ENCODE measurements at places on chromosomes 5 and 9.

GRCh38 chr9:91208837-91209236, 152.9 kb downstream of the AUH start:
- no peak for DNase-seq

DNA sequence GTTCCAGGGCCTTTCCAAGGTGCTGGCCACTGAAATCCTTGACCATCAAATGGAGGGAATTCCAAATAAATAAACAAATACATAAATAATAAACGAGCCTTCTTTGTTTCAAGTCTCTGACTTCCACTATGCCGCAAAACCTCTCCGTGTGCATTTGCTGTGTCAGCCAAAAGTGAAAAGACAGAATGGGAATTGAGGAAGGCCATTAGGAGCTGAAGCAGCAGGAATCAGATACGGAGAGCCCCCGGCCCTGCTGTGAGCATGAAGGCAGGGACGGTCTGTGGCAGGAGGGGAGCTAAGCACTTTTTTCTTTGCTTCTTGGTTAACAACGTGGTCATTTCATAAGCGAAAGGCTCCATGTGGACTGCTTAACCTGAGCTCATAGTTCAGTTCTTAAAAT, 26.1 kb downstream of the PLPPR1 start:
- no peak for DNase-seq

GRCh38 chr9:78898234-78898633, 601.3 kb downstream of the PSAT1 start:
- DNase-seq, result no peak

DNA sequence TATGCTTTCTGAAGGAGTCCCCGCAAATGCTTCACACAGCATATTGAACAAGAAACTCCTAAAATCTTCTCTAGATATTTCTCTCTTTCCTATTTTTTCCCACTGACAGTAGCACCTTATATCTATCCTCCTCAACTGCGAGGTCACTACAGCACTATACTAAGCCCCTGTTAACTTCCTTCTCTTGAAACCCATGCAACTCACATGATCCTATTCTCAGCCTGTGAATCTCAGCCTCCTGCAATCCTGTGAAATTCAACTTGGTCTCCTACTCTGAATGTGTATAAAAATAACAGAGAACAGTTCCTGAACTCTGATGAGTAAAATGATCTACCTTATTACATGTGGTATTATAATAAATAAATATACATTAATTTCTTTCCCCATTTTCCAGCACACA, 6.1 kb upstream of the PLGRKT start:
- DNase-seq, result no peak

- no peak for DNase-seq
These were observed 11.1 kb upstream of the ORM1 start for GRCh38 chr9:114311571-114312512.

GRCh38 chr9:5577225-5577624, 51.7 kb upstream of the RIC1 start:
- no peak for DNase-seq

DNA sequence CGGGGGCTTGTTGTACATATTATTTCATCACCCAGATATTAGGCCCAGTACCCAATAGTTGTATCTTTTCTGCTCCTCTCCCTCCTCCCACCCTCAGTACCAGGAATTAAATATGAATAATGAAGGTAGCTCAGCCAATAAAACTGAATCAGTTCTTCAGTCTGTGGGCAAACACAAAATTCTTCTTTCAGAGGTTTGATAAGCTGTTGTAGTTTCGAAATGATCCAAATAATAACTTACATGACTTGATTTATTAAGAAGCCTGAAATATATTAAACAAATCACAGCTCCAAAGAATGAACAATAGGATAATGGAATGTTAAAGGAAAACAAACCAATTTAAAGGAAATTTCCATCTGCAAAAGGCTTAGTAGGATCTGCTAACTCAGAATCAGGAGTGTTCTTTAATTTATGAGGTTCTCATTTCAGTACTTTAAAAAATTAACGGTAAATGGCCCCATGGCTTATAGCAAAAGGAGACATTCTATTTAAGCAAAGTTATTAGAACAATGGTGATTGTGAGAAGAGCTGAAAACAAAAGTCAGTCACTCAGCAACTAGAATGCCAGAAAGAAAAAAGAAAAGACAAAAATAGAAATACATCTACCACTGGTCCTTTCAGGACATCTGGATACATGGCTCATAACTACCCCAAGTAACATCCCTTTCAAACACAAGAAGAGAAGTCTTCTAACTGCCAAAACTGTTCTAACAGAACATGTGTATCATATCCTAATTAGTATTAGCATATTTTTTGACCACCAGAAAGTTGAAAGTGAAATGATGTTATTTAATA, 62.4 kb downstream of the NR3C1 start:
- DNase-seq, result no peak

DNA sequence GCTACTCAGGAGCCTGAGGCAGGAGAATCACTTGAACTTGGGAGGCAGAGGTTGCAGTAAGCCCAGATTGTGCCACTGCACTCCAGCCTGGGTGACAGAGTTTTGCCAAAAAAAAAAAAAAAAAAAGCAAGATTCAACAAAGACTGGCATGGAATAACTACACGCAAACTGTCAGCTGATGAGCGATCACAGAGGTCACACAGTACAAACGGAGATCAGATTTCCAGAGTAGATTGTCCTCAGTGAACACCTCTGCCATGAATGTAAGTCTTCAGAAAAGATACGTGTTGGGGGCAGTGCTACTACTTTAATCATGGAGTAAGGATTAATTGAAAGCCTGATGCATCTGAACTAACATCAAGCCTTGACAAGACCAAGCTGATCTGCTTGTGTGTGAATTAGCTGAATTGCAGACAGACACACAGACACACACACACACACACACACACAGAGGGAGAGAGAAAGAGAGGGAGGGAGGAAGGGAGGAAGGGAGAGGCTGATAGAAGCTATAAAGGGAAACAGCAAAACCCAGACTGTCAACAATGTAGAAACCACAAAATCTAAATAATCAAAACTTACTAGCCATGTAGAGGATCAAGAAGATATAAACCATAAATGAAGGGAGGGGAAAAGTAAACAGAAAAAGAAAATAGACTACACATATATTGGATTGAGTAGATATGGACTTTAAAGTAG, 222.9 kb upstream of the ZNF462 start:
- no peak for DNase-seq

DNA sequence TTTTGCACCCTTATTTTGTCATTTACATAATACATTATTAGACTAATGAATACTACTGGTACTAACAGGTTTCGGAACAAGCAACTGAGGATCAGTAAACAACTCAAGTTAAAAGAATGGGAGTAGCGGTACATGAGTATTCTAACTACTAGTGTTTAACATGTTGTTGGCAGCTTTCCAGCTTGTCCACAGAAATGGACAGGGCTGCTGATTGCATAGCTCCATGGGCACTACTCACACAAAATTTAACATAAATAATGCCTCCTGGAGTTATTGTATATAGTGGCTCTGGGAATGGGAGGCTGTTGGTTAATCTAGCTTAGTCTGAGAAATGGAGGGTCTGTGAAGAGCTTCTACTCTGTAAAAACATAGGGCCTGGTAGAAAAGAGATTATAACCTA, 6.7 kb downstream of the NCBP1 start:
- DNase-seq, result no peak

DNA sequence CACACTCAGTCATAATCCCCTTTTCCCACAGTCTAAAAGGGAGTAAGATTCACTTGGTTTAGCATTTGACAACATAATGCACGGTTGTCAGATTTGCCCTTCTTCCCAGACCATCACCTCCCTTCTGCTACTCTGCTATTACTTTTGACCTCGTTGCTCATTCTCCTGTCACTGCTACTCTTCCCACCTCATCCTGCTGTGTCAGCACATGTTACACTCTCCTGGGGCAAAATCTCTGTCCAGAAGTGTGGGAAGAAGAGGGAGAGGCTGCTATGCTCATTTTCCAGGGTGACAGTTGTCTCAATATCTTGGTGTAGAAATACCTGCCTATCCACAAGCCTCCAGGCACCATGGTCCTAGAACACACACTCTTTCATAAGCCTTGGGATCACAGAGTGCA, 449.9 kb upstream of the PIK3R1 start:
- DNase-seq, result no peak

- DNase-seq, result no peak
These were observed 458.4 kb downstream of the KDM4C start for GRCh38 chr9:7216004-7216841.

- no peak for DNase-seq
These were observed 113.4 kb upstream of the CNTLN start for GRCh38 chr9:17021387-17021970.

- DNase-seq, result no peak
These were observed 61.4 kb downstream of the LMX1B start for GRCh38 chr9:126675147-126675467.

- no peak for DNase-seq
These were observed 120.4 kb downstream of the C9orf152 start for GRCh38 chr9:110087605-110088004.

DNA sequence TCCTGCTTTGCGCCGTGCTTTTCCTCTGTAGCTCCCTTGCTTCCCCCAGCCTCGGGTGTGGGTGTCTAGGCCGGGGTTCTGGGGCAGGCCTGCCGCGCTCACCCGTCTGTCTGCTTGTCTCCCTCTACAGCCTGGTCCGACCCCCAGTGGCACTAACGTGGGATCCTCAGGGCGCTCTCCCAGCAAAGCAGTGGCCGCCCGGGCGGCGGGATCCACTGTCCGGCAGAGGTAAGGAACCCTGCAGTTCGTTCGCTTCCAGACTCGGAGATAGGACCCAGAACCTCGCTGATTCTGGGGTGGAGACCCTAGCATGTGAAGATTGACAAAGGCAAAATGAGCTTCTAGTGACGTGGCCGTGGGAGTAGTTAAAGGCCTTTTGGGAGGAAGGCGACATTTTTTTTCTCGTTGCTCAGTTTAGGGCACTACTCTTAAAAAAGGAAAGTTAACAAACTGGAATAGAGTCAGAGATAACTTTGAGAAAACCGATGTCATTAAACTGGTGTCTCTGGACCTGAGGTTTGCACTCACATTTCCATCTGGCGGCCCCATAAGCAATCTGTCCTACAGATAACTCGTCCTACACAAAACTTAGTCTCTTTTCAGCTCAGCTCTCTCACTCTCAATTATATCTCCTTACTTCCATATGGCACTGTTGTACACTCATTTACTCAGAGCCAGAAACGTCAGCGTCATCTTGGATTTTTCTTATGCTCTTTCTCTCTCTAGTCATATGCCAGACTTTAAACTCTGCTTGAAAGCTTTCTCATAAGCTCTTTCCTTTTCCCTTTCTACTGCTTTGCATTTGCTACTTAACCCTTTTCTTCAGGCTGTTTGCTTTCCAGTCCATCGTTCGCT, 561 bp downstream of the SEC61B start:
- DNase-seq, result no peak

- DNase-seq, result no peak
These were observed 55.7 kb upstream of the NIPBL start for GRCh38 chr5:36820900-36821299.

- DNase-seq, result no peak
These were observed 935.7 kb upstream of the NUDT12 start for GRCh38 chr5:104498281-104498680.

DNA sequence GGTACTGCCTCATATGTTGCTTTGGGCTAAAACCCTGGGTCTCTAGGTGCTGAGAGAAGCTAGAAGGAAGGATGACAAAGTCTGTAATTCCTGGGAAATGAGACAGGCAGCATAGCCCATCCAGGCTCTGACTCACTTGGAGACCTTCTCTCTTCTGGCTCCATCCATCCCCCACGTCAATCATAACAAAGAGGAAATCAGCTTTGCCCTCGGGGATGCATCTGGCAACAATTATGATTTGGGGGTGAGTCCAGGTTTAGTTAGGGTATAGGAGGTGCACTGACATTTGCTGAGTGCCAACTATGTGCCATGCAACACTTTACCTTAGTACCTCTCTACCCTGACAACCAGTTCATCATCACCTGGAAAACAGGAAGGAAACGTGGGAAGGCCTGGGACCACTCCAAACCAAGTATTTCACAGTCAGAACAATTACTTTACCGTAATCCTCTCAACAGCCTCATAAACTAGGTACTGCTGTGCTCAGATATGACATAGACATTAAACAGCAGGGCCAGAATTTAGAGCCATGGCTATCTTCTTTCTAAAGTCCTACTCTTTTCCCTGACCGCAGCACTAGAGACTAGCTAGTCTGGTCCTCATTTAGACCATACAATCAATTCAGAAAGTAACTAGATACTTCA, 39.1 kb upstream of the GZMA start:
- no peak for DNase-seq

- DNase-seq, result no peak
These were observed 42.1 kb upstream of the SLC25A51 start for GRCh38 chr9:37946041-37946440.

All from GM12891 (cell line).